ENCODE measurements at places on chromosomes 3 and 15.

DNA sequence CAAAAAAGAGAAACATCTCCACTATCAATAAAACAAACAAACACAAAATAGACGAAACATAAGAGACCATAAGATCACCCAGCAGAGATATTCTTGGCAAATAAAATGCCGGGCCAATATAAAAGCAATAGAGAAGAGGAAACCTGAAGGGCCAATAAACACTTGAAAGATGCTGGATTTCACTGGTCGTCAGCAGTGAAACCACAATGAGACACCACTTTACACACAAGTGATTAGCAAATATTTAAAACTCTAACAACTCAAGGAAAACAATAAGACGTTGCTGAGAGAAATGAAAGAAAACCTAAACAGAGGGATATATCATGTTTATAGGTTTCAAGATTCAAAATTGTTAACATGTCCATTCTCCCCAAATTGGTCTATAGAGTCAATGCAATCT is 148.5 kb downstream of the WDR76 start:
- no peak for DNase-seq

DNA sequence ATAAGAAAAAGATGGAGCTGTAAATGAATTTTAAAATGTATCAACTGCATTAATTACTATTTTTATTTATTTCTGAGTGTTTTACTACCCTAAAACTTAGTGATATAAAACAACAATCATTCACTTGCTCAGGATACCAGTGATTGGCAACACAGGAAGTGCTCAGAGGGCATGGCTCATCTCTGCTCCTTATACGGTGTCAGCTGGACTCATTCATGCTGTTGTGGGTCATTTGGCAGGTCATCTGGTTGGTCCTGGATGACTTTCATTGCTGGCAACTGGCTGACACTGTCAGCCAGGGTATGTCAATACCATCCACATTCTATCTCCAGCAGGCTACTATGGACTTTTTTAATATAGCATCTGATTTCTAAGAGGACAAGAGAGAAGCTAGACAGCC is 689.6 kb upstream of the NECTIN3 start:
- no peak for DNase-seq

- DNase-seq = no peak
Observed at GRCh38 chr3:43093974-43094373, 11.9 kb downstream of the POMGNT2 start.

GRCh38 chr3:112779011-112779410 is 67.7 kb downstream of the CD200R1L start:
- DNase-seq = no peak

DNA sequence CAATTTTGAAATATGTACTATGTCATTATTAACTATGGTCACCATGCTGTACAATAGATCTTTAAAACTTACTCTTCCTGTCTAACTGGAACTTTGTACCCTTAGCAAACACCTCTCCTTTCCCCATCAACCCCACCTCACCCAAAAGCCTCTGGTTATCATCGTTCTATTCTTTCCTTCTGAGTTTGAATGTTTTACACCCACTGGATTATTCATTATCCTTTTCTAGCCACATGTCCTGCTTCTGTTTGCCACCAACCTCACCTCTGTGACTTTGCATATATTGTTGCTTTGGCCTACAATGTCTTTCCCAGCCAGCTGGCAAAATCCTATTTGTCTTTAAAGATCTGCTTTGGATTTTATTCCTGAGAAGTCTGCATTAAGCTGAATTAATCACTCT is 102.6 kb upstream of the TSPAN3 start:
- DNase-seq = no peak

DNA sequence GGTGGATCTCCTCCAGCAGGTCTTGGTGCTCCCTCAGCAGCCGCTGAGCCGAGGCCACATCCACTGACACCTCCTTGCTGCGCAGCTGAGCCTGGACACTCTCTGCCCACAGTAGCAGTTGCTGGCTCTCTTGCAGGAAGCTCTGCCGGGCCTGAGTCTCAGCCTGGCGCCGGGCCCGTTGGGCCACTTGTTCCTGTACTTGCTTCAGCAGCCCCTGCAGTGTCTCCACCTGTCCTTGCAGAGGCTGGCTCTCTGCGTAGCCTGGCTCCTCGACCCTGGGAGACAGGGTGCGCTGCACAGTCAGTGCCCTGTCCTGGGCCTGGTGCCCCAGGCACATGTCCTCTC is 15.5 kb downstream of the SPTBN5 start:
- no peak for DNase-seq

GRCh38 chr3:185724761-185725160 is 100.1 kb downstream of the IGF2BP2 start:
- DNase-seq = no peak

- no peak for DNase-seq
Observed at GRCh38 chr15:33190539-33190938, 4.0 kb downstream of the FMN1 start.

- DNase-seq = peak; percentile 44
Observed at GRCh38 chr3:68972358-68972979, 40.1 kb upstream of the TAFA4 start.

DNA sequence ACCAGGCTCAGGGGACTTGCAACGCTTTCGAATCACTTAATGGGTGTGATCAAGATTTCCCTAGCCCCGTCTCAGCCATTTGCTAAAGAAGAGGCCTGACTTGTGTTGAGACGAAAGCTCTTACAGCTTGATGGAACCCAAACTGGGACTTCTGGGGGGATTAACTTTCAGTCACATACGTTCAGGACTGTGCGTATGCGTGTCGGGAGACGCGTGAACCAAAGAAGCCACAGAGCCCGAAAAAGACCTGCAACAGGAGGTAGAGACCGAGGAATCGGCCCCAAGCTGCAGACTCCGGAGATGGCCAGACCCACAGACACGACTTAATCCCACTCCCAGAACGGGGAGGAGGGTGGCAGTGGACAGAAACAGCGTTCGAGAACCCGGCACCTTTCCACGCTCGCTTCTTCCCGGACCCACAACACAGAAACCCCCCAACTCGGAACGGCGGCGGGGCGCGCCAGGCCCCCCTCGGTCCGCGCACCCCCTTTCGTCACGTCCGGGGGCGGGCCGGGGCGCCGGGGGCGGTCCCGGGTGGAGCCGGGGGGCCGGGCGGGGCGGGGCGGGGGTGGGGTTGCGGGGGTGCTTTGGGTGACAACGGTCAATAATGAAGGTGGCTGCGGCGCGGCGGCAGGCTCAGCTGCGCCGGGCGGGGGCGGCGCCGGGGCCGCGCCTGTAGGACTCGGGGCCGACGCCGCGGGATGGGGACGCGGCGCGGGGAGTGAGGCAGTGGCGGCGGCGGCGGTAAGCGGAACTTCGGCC is at the start of gene ATP11B:
Gene ATP11B, plus strand, starts transcription at position 604 of the 762 bp plus-strand sequence. CDS start 256 bp downstream, outside the sequence.
- no peak for DNase-seq

DNA sequence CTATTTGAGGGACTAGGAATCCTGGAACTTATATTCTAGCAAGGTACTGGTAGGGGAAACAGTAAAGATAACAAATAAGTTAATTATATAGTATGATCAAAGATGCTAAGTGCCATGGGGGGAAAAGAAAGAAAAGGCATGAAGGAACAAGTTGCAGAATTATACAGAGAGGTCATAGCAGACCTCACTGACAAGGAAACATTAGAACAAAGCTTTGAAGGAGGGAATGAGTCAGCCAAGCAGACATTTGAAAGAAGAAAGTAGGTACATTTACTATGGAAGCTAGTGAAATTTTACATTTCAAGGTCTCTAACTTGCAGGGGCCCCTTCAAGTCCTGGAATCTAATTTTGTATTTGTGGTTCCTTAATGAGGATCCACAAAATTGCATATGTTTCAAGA is 57.2 kb upstream of the TIPARP start:
- no peak for DNase-seq

DNA sequence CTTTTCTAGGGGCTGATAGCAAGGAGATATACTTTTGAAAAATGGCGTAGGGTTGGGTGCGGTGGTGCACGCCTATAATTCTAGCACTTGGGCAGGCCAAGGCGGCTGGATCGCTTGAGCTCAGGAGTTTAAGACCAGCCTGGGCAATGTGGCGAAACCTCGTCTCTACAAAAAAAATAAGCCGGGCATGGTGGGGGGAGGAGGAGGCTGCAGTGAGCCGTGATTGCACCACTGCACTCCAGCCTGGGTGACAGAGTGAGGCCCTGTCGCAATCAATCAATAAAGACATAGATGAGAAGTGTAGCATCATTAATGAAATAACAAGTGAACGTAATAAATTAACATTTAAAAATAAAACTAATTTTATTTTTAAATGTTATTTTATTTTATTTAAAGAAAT is 134.6 kb downstream of the SLCO3A1 start:
- no peak for DNase-seq

GRCh38 chr15:67824197-67824968 is 926 bp upstream of the SKOR1 start:
- no peak for DNase-seq

GRCh38 chr3:50010959-50011358 is 71.0 kb downstream of the RBM6 start:
- DNase-seq = no peak

DNA sequence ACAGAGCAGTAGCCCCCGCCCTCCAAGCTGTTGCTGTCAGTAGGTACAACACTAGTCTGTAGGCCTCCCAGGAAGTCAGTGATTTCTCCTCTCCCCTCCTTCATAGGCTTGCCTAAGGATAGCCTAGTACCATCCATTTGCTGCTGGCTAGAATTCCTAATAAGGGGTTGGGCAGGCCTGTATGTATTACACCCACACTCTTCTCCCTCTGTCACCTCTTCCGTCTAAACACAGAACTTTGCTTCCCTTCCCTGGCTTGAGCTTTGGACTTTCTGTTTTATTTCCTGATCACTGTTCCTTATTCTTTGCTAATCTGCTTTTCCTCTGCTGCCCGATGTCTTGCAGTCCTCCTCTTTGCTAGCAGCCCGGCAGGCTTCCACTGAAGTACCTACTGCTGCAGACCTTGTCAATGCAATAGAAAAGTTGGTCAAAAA is 93.4 kb upstream of the UMPS start:
- DNase-seq = no peak

DNA sequence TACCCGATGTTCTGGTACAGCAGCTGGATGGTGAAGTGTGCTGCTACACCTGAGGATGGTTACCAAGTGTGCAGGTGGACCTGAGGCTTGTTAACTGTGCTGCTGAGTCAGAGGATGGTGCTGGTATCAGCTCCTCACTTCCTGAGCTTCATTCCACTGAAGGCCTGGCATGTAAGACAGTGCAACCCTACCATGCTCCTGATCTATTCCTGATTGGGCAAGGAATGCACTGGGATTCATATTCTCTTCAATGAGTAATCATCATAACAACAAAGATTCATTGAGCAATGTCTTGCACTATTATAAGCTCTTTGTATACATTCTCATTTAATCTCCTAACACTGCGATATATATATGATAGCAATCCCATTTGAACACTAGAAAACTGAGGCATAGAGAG is 62.9 kb upstream of the THSD4 start:
- DNase-seq = no peak

DNA sequence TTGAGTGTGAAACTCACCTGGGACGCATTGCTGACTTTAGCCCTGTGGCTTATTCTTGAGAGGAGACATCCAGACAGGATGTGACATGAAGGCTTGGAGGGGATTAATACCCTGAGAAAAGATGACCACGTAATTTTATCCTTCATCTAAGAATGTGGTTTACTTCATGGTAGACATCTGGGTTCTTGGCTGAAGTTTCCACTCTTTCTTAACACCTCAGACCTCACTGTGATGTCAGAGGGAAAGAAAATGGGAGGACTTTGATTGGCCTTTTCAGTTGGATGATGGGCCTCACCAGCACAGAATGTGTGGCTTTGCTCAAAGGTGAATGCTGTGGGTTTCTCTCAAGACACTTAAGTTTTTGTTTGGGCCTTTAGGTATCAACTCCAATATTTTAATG is 16.5 kb downstream of the GORASP1 start:
- no peak for DNase-seq

DNA sequence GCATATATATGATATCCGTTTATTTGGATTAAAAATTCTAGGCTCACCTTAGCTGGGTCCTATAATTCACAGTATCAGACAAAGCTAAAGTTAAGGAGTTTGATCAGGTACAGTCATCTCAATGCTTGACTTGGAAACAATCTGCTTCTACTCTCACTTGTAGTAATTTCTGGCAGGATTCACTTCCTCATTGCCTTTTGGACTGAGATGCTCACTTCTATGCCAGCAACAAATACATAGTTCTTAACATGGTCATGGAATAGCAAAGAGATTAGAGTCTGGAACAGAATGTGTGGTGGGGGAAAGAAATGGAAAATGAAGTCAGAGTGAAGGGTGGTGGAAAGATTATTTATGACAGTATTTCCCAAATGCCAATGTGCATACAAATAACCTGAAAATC is 693.6 kb downstream of the CADM2 start:
- no peak for DNase-seq

DNA sequence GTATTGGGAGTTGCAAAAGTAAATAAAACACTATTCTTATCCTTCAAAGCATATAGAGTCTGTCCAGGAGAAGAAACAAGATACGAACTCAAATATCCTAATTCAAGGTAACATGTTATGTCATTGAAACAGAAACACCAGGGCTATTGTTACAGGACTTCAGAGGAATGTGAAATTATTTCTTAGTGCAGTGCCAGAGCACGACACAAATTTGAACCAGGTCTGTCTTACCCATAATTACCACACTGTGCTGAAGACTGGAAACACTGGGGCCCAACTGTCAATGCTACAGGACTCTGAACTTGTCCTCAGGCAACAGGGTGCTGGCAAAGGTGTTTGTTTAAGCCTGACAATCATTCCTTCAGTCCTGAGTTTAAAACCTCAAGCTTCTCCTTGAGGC is 633.6 kb upstream of the UBE2E2 start:
- DNase-seq = no peak

- no peak for DNase-seq
Observed at GRCh38 chr15:37001417-37001816, 98.9 kb downstream of the MEIS2 start.

DNA sequence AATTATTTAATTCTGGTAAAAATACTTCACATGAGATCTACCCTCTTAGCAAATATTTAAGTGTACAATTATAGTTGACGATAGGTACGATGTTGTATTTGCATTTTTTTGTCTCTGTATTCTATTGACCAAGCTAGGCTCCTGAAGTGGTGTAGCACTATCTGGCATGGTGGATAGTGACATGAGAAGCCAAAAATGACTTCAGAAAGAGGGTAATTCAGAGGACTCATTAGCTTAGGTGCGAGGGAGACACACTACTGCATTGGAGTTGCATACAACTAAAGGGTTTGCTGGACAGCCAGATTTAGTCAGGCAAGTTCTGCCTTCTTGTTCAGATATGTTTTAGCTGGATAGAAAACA is 50.6 kb downstream of the KBTBD8 start:
- no peak for DNase-seq

GRCh38 chr15:29312387-29312786 is 42.8 kb upstream of the NSMCE3 start:
- no peak for DNase-seq

Data from right renal pelvis (tissue), 4 donors.